ENCODE measurements at places on chromosomes 11 and 22.

DNA sequence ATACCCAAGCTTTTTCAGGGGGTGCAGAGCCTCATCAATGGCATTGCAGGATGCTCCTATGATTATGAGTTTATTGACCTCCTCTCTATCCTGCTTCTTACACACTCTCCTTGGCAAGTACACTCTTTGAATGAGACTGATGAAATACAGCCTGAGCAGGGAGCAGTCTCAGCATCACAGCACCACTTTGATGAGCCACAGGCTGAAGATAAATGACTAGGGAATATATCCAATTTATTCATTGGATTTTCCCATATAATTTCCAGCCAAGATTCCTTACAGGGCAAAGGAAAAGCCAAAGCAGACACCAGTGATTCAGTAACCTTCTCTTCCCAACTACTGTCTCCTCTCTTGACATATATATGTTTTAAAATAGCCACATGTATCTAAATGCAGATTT is 79.2 kb downstream of the CASP12 start:
- DNase-seq: no peak

DNA sequence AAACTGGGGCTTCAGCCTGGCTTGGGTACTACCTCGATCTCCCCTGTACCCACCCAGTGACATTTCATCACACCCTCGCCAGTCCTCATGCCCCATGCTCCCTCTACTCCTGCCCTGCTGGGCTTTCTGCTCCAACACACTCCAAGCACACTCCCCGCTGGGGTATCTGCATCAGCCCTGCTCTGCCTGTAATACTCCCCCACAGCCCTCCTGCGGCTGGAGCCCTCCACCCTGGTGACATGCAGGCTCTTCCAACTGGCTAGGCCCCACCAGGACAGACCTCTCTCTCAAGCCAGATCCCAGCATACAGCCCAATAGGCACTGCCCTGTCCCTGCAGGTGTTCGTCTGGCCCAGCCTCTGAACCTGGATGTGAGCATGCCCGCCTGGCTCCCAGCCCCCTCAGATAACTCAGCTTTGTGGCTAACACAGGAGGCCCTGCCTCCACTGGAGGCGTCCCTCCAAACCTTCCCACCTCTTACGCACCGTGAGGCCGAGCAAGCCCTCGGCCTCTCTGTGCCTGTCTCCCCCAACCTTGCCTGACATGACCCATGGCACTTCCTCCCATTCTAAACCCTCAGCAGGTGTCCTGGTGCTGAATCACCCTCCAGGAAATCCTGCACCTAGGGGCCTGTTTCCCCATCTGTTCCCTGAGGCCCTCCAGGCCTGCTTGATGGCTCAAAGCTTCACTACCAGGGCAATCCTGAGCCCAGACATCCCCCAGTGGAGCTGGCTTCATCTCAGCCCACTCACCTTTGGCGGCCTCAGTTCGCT is 33.5 kb upstream of the TXNRD2 start:
- DNase-seq: no peak

DNA sequence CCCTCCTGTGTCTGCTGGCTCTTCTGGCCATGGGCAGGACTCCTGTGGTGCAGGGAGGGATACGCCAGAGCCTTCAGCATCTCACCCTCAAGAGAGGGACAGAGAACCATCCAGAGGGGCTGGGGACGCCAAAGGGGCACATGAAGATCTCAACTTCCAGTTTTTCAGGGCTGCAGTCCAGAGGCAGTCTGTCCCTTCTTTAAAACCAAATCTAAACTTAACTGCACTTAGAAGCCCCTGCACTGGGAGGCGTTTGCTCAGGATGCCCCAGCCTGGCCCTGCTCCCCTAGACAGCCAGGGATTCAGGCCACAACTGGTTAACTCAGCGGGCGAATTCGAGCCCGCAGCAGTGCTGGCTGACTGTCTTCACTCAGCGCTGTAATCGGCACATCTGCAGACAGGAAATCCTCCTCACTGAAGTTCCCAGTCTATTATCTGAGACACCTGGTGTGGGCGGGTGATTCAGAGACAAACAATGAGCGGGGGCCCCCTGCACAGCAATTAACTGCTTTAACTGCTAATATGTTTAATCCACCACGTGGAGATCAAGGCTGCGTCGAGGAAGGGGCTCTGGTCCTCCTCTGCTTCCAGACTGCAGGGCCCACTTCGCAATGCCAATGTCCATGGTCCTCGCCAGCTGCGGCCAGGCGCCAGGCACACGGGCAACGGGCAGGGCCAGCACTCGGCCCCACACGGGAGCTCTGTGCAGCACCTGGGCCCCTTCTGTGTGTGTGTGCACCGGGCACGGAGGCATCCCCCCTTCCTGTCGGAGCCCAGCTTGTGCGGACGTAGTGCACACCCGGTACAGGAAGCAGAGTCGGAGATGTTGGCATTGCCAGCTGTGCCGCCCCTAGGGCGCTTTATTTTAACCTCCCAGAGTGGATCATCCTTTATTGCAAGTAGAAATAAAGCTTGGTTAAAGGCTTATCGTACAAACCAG is 36.9 kb upstream of the GNB1L start:
- DNase-seq: peak; percentile 5

DNA sequence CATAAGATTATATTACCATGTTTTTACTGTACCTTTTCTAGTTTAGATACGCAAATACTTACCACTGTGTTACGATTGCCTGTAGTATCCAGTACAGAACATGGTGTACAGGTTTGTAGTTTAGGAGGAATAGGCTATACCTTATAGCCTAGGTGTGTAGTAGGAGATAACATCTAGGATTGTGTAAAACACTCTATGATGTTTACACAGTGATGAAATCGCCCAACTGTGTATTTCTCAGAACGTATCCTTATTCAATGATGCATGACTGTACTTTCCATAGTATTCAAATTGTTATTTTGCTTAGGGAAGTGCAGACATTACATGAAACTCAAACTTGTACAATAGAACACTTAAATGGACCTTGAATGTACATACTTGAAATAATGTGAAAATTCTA is 188.1 kb upstream of the PDGFD start:
- DNase-seq: no peak

DNA sequence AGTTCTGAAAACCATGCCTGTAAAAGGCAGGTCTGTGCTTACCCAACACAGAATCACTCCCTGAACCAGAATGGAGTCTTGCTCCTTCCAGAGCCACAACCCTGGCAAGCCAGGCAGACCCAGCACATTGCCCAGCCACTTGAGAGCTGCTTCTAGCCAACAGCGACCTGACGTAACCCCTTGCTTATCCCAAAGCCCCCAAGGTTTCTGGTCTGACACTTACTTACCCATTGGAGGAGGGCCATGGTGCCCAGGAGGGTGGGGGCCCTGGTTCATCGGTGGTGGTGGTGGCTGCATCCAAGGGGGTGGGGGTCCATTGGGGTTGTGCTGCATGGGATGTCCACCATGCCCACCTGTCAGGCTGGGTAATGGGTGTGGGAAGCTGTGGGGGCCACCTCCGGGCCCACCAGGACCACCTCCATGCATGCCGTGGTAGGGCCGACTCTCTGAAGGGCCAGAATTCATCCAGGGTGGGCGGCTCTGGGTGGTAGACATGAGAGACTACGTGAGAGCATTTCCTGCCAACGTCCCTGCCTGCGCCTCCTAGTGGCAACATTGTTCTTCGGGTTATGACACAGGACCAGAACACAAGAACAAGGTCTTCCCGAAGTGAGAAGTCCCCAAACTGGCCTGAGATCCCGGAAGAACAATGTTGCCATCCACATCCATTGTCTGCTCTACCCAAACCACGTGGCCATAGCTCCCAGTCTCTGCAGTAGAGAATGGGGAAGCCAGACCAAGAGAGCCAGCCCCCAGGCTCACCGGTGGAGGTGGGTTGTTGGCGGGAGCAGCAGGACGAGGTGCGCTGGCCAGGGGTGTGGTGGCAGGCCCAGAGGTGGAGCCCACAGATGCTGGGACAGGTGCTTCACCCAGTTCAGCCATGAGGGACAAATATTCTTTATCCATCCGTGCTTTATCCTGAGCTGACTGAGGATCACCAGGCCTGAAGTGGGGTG is 7.8 kb upstream of the PYGM start:
- peak; percentile 37 for DNase-seq

GRCh38 chr11:11567936-11568650 is 53.7 kb downstream of the GALNT18 start:
- no peak for DNase-seq

GRCh38 chr22:39220890-39221850 is 23.6 kb downstream of the PDGFB start:
- DNase-seq: no peak

- DNase-seq: no peak
Measured at GRCh38 chr22:19620742-19621371, 93.4 kb upstream of the SEPTIN5 start.

DNA sequence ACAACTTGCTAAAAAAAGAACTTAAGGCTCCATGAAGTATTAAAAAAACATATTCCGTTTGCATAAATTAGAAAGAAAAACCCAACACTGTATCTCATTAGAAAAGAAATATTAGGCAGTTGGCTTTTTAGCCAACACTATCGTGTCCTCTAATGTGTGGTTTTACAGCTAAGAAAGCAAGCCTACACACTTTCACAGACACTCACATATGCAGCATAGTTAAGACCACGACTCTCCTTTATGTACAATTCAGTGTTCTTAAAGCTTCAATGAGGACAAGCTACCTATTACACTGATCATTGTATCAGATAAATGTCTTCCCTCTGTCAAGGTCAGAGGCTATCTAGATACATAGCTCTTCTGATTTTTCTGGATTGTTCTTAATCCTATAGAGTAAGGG is 80.1 kb downstream of the PICALM start:
- no peak for DNase-seq

DNA sequence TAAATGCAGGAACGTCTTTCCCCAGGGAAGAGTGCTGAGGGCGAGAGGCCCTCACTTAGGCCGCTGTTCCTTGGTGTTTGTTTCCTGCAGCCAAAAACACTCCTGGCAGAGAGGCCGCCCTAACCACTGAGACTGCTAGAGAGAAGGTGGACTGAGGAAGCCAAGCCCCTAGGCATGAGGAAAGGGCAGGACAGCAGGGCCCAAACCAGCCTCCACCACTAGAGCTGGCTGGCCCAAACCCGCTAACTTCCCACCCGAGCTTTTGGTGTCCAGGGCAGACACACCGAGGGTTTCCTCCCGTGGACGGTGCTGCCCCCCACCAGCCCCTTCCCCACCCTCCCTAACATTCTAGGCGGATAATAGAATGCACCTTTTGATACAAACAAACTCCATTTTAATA is 6.0 kb downstream of the FGF19 start:
- DNase-seq: no peak

GRCh38 chr11:70491696-70492472 is 93.6 kb downstream of the CTTN start:
- no peak for DNase-seq

- no peak for DNase-seq
Measured at GRCh38 chr11:104043142-104043541, 6.7 kb downstream of the DDI1 start.

GRCh38 chr11:10730151-10730550 is 20.9 kb upstream of the CTR9 start:
- DNase-seq: peak; percentile 46

All from AML-193 (cell line).